ENCODE measurements at places on chromosomes 7 and 10.

- DNase-seq = no peak
Observed at GRCh38 chr10:132904814-132905649, 37.3 kb downstream of the CFAP46 start.

DNA sequence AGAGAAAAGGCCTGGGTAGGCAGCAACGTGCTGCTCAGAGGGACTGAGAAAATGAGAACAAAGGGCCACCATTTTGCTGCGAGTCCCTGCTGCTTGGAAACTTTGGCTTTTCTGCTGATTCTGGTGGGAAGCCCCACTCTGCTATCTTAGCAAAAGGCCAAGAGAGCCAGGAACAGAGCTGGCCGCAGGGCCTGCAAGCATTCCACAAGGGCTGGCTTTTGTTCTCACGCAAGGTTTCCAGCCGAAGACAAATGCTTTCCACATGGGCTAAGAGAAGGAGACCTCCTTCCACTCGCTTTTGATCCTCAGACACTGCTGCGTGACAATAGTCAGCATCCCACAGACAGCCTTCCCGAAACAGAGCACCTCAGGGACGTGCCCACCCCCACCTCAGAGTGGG, 163.1 kb downstream of the ARHGAP12 start:
- DNase-seq = no peak

GRCh38 chr7:44637788-44638594, 31.6 kb downstream of the OGDH start:
- peak; percentile 85 for DNase-seq

- no peak for DNase-seq
Observed at GRCh38 chr10:132967540-132967939, 25.2 kb upstream of the CFAP46 start.

- DNase-seq = no peak
Observed at GRCh38 chr7:105647591-105647990, 66.3 kb upstream of the EFCAB10 start.

DNA sequence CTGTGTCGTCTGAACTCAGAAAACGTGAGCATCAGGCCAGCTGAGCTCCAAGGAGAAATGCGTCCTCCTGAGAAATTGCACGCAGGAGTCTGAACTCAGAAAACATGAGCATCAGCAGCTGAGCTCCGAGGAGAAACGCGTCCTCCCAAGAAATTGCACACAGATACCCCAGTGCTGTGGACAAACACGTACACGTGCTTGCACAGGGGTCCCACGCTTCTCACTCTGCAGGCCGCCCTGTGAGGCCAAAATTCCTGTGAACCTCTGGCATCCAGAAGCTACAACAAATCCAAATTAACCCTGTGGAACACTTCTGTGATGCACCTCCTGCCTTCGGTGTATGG, 133.8 kb downstream of the WDR37 start:
- no peak for DNase-seq

GRCh38 chr10:77448226-77448625, 189.4 kb downstream of the KCNMA1 start:
- no peak for DNase-seq
